ENCODE measurements at places on chromosomes 2 and 18. TPM values are rescaled to one million over a fixed set of nuclear protein-coding genes. Genes with fewer than 3 reads are reported as not detected.

DNA sequence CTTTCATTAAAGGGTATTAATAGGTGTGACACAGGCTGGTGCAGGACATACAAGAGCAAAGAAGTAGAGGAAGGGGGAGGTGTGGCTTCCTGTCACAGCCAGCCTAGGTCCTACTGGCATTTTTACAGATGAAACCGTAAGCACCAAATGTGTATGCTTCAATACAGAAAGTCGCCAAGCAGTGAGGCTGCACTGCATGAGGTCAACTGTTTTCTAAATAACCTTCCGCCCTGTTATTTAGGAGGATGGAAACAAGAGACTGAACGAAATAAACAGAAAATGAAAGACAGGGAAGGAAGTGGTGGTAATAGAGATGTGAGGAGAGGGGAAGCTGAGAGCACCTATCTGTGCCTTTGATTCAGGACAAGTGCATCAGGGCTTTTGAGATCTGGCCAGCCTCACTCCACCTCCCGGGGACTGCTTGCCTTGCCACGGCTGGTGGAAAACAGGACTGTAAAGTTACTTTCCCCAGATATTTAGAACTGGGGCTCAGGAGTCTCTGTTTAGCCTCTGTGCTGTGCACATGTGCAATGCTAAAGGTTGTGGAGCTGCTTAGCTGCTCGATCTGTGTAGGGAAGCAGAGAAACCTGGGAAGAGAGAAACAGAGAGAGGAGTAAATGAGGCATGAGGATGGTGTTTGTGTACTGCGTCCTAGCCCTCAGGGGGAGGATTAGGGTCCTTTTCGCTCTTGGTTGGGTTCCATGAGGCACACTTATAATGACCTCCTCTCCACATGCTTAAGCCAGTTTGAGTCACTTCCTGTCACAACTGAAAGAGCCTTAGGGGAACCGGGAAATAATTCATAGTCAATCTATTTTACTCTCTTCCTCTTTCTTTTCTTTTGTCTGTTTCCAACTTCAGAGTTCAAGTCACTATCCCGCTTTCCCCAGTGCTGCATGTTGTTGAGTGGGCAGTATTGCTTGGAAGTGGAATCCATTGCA lies 62.3 kb upstream of the BOD1L2 start:
- DNase-seq, result no peak

DNA sequence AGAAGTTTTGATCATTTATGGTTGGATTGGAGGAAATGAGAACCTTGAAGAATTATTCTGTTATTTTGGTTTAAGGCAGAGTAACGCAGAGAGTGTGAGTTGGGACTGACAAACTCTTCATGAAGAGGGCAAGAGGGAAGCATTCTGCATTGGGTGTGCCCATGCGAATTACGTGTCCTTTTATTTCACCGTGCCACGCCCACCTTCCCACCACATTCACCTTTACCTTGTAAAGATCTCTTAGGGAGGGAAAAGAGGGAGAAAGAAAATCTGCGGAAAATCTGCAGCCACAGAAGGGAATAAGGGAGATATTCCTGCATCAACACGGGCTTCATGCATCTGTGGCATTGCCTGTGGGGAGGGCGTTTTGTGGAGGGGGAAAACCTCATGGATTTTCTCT lies 31.8 kb downstream of the SLC9A4 start:
- DNase-seq, result no peak

The TEKT4 gene
- total RNA-seq, result not detected

The FMNL2 gene
- 51.8 TPM for total RNA-seq
